ENCODE measurements at places on chromosomes 4 and X.
A peak's percentile ranks its signal among the peaks of the same experiment; 100 is the strongest.

GRCh38 chrX:38954520-38954919 is 153.3 kb downstream of the MID1IP1 start:
- DNase-seq: no peak

GRCh38 chr4:173379929-173380328 is 9.2 kb downstream of the SAP30 start:
- DNase-seq: no peak

DNA sequence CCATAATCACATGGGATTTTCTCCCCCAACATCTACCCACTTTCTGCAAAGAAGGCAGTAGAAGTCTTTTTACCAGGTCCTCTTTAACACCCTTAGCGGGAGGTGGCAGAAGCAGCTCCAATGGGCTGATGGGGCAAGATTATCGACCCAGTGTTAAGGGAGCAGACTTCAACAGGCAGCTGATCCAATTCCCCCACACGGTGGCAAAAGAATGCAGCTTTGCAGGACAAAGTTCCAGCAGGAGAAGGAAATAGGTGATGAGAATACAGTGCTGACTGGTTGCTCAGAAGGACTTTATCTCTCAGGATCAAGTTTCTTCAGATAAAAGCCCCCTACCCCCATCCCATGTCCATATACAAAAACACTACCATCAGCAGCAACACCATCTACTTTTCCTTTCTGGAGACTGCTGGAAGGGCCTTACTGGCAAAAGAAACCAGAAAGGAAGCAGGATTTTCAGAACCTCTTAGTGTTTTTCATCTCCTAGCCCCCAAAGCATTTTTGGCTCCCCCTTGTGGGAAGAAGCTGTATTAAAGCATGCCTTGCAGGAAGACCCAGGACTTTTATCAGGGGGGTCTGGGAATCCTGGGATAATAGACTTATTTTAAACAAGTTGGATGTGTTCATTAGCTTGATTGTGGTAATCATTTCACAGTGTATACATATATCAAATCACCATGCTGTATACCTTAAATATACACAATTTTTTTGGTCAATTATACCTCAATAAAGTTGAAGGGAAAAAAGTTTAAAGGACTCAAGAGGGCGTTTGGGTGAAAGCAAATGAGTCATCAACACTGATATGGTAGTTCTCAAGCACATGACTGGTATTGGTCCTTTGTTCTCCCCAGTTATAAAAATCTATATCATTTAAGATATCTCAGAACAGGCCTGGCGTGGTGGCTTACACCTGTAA is 146.4 kb downstream of the GPC3 start:
- DNase-seq: peak; percentile 3

DNA sequence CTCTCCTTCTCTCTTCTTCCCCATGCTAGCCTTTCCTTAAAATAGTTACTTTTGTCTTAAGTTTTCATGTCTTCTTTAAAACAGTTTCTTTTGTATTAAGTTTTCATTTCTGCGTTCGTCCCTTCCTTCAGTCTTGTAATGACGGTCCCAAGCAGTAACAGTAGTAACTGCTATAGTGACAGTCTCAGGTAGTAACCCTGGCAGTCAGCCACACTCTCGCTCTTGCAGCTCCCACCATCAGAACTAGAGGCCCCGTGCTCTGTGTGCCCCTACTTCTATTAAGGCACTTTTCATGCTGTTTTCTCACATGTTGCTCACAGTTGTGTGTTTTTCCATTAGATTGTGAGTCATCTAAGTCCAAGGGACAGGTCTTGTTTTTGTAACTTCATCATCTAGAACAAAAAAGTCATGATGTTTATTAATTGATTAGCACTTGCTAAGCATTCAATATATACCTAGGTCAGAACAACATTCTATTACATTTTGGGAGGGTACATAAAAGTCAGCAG is 49.3 kb downstream of the C4orf33 start:
- DNase-seq: no peak

GRCh38 chrX:18377796-18378195 is 23.3 kb upstream of the SCML2 start:
- DNase-seq: peak; percentile 5

DNA sequence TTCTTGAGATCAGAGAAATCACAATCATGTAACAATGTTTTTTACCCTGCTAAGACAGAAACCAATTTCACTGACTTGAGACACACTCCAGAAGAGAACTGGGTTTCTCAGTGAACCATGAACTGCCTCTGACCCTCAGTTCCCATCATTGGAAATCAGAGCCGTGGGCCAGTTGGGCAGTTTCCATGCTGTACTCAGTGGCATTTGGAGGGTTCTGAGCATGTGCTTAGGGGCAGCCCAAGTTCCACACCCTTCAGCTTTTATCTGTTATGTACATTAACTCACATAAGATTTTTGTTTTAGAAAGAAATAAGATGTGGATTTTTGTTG is 77.9 kb downstream of the BTC start:
- DNase-seq: no peak

- no peak for DNase-seq
Measured at GRCh38 chr4:54254915-54255246, 25.8 kb downstream of the PDGFRA start.

- no peak for DNase-seq
Measured at GRCh38 chr4:36303426-36304137, 22.2 kb downstream of the DTHD1 start.

GRCh38 chrX:130556951-130557350 is 155.2 kb downstream of the RBMX2 start:
- no peak for DNase-seq

DNA sequence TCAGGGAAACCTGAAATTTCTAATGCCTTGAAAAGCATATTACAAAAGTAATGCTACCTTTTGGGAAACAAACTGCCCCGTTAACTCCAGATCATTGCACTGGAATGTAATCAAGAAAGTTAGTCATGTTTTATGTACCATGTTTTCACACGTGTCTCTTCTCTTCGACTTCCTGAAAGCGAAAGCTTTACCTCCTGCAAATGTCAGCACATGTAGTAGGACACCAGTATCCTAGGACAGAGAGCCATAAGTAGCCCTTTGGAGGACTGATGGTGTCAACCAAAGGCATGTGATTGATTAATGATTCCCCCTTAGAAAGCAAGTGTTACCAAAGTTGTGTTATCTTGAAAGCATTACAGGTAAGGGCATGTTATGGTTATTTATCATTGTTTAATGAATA is 8.8 kb upstream of the MND1 start:
- no peak for DNase-seq

DNA sequence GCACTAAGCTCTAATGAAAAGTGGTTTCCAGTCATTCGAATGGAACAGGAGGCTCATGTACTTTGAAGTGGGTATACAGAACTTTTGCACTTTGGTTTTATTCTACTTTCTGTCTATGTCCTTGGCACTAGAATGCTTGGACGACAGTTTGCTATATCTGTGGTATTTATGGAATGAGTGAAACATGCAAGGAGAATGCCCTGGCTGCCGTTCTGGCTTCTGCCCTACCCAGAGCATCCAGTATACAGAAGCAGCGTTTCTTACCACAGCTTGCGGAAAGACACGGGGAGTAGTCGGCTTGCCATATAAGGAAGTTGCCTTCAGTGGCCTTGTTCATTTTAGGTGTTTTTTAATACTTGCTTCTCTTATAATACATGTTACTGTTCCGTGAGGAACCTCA is 98.0 kb downstream of the TBL1X start:
- no peak for DNase-seq

DNA sequence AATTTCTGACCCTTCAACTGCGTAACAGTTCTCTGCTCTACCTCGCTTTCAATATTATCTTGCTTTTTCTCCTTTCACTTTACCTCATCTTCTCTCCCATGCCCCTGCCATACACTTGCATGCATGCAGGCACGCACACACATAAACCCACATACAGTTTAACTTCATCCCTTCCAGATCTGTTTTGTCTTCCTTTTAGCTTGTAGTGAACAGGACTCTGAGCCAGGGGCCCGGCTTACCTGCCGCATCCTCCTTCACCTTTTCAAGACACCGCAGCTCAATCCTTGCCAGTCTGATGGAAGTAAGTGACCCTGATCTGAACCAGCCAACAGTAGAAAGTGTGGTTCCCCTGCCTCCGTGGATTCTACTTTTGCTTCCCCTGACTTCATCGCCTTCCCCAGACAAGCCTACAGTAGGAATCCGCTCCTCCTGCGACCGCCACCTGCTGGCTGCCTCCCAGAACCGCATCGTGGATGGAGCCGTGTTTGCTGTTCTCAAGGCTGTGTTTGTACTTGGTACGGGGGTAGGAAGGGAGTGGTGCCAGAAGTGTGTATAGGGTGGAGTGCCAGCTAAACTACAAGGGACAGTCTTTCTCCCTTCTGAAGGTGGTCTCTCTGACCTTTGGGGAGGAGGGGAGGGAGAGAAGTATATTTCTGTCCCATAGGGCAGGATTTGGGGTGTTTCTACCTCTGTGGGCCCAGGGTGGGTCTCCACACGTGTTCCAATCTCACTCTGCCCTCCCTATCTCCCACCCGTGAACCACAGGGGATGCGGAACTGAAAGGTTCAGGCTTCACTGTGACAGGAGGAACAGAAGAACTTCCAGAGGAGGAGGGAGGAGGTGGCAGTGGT is 10.7 kb downstream of the MED12 start:
- peak; percentile 75 for DNase-seq

- no peak for DNase-seq
Measured at GRCh38 chr4:132056496-132056895, 1092.6 kb upstream of the PCDH10 start.

GRCh38 chrX:30637874-30638815 is 15.1 kb upstream of the GK start:
- DNase-seq: no peak

DNA sequence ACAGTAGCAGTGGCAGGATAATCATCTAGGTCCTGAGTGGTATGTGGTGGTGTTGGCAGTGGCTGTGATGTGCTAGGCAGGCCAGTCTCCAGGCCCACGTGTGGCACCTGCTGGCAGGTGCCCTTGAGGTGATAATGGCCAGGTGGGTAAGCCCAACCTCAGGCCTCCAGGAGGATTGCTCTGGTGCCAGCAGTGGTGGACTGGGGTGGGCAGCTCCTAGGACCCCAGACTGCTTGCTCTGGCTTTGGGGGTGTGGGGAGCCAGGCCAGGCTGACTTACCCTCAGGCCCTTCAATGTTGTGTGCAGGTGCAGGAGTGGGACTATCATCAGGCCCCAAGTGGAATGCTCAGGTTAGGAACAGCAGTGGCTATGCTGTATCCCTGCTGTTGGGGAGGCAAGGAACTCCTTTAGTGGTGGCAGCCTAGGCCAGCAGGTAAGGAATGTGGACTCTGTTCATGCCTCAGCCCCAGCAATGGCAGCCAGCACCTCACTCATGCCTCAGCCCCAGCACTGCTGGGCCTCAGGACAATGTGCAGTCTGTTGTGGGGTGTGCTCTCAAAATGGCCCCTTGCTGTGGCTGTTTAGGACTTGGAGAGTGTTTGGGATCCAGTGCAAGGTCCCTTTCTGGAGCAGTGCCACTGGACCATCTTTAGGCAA is 24.3 kb downstream of the SERPINA7 start:
- no peak for DNase-seq

GRCh38 chr4:11182586-11183355 is 245.9 kb downstream of the HS3ST1 start:
- DNase-seq: no peak

- DNase-seq: no peak
Measured at GRCh38 chr4:128371001-128371777, 83.6 kb upstream of the PGRMC2 start.

GRCh38 chr4:67712650-67713528 is 11.9 kb upstream of the UBA6 start:
- no peak for DNase-seq

DNA sequence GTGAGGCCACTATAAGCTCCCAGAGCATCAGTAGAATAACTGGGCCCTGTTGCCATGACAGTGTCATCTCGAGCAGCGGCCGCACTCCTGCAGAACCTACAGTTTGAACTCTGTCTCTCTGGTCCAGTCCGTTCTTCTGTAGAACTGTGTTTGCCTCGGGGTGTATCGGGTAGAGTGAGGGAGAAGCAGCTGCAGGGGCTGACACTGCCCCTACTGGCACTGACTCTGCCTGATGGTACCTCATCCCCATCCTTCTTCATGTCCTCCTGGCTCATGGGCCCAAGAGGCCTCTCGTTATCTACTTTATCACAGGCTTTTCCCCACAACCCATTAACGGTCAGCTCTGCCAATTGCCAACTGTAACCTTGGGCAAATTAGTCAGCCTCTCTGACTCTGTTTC is 96.5 kb downstream of the NPNT start:
- no peak for DNase-seq

DNA sequence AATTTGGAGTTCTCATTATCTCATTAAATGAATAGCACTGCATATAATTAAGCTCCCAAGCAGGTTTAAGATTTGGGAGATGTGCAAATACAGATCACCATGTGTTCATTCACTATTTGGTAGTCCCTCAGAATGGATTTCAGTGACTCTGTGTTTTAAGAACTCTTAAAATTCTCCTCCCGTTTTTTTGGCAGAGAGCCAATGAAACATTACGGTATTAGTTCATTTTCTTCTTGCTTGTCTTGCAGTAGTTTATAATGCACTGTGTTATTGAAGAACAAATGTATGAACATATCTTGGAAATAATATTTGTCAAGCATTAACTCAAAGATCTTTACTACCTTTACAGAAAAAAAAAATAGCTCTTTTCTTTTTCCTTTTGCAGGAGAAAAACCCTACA is 32.7 kb downstream of the KLF3 start:
- DNase-seq: no peak

DNA sequence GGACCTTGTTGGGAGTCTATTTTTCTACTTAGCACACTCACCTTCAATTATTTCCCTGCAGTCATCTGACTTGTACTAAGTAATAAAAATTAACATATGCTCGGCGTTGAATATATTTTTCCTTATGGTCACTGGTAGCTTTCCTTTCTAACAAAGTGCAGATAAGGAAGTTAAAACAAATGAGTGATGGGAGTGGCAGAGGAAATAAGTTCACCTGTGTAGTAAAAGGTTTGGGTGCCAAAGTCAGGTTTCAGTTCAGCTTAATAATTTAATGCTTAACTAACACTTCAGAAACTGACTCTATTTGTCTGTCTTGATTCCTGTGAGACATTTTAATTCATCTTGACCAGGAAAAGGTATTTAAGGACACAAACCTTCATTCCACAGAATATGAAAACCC is 184.4 kb downstream of the PCDH7 start:
- DNase-seq: no peak

- no peak for DNase-seq
Measured at GRCh38 chrX:136856551-136856950, 24.0 kb downstream of the RBMX start.

GRCh38 chrX:40374486-40374885 is 206.3 kb upstream of the ATP6AP2 start:
- no peak for DNase-seq

- no peak for DNase-seq
Measured at GRCh38 chr4:150976478-150977118, 38.5 kb downstream of the LRBA start.

GRCh38 chr4:74640111-74640903 is 154.0 kb downstream of the BTC start:
- DNase-seq: no peak

GRCh38 chr4:67122029-67122428 is 423.3 kb downstream of the CENPC start:
- DNase-seq: no peak

GRCh38 chrX:96861661-96862060 is 22.0 kb upstream of the RPA4 start:
- no peak for DNase-seq

Measured in central memory CD4-positive, alpha-beta T cell (primary cell).